ENCODE measurements at places on chromosomes 7 and 10. TPM values are rescaled to one million over a fixed set of nuclear protein-coding genes. Genes with fewer than 3 reads are reported as not detected.
A peak's percentile ranks its signal among the peaks of the same experiment; 100 is the strongest.

DNA sequence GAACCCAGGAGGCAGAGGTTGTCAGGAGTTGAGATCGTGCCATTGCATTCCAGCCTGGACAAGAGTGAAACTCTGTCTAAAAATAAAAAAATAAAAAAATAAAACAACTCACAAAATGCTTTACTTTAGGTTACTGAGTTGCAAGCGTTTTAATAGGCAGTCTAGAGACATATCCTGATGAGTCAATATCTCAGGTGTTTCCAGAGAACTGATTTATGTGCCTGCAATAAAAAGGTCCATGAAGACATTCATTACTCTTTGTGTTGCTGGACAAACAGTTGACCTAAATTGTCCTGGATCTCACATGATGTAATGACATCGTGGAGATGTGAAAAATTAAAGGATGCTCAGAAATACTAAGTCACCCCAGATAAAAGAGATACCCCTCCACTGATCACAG, 31.5 kb downstream of the CDNF start:
- no peak overlapping the region for H3K4me3 ChIP-seq
- no peak overlapping the region for H3K27ac ChIP-seq
- DNase-seq = no peak
- peaks cover 24% of the 10 kb centered on the region for H3K27me3 ChIP-seq
- no peaks in the 10 kb centered on the region for H3K36me3 ChIP-seq

NODAL gene
- total RNA-seq = not detected

P4HA1 gene
- 201 TPM for total RNA-seq

GRCh38 chr10:133012573-133013359, 70.4 kb upstream of the CFAP46 start:
- DNase-seq = no peak
- H3K4me3 ChIP-seq = no peak overlapping the region
- H3K27ac ChIP-seq = no peak overlapping the region
- H3K36me3 ChIP-seq = peaks cover 4% of the 10 kb centered on the region

GRCh38 chr7:44309271-44310091, 15.9 kb downstream of the CAMK2B start:
- peak; percentile 4 for DNase-seq
- peaks cover 14% of the 10 kb centered on the region for H3K27me3 ChIP-seq
- peaks cover 6% of the 10 kb centered on the region for H3K4me1 ChIP-seq
- H3K4me3 ChIP-seq = peak overlapping the region; percentile 63
- no peak overlapping the region for H3K27ac ChIP-seq
- H3K36me3 ChIP-seq = no peaks in the 10 kb centered on the region

Measured in HFFc6 (cell line).